Bladder microvascular endothelial cell (primary cell): ENCODE measurements at places on chromosomes 6 and 20. TPM values are rescaled to one million over a fixed set of nuclear protein-coding genes. Genes with fewer than 3 reads are reported as not detected.

The ASIP gene
- not detected in 2 replicates for total RNA-seq

The KCNK16 gene
- total RNA-seq = not detected in 2 replicates

The CLPSL1 gene
- not detected in 2 replicates for total RNA-seq

The MOCS3 gene
- total RNA-seq = 5.0 and 6.8 TPM in 2 replicates

The PRL gene
- not detected in 2 replicates for total RNA-seq

The MYL9 gene
- 3.2 and 4.3 TPM in 2 replicates for total RNA-seq

The DACT2 gene
- not detected in 2 replicates for total RNA-seq

The FGD2 gene
- total RNA-seq = not detected in 2 replicates

The MOXD1 gene
- 0.13 and 0.16 TPM in 2 replicates for total RNA-seq

The CLDN20 gene
- not detected in 2 replicates for total RNA-seq

The SALL4 gene
- 0.76 TPM in 1 of 2 replicates, not detected in the other for total RNA-seq

The LIN28B gene
- total RNA-seq = not detected in 2 replicates

The UBE3D gene
- 2.9 and 3.6 TPM in 2 replicates for total RNA-seq

The PCMT1 gene
- total RNA-seq = 102 and 115 TPM in 2 replicates

The TFAP2D gene
- total RNA-seq = not detected in 2 replicates

The FAM110A gene
- total RNA-seq = 0.97 and 2.0 TPM in 2 replicates

The DEFB113 gene
- not detected in 2 replicates for total RNA-seq
